ENCODE measurements at places on chromosomes 16 and 17.

DNA sequence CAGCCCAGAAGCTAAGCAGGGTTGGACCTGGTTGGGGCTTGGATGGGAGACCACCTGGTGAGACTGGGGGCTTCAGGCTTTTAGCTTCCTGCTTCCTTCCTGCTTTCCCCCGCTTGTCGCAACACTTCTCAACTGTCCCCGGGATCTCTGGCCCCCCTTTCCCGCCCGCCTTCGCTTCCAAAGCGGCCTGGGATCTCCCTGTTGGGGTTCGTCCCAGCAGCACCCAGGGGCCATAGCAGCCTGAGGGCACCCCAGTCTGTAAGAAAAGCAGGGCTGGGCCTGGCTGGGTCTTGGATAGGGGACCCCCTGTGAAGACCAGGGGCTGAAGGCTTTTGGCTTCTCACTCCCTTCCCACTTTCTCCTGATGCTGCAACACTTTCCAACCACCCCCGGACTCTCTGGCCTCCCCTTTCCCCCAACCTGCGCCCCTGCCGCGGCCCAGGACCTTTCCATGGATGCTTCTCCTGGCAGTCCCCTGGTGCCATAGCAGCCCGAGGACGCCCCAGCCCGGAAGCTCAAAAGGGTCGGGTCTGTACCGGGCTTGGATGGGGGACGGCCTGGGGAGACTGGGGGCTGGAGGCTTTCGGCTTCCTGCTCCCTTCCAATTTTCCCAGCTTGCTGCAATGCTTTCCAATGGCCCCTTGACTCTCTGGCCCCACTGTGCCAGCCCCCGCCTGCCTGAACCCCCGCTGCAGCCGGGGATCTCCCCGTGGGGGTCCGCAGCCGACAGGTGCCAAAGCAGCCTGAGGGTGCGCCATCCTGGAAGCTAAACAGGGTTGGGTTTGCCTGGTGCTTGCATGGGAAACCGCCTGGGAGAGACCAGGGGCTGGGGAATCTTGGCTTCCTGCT lies 2276.2 kb downstream of the TP53TG3F start:
- H3K27ac ChIP-seq: no peak overlapping the region
- H3K27me3 ChIP-seq: no peaks in the 10 kb centered on the region
- H3K36me3 ChIP-seq: no peaks in the 10 kb centered on the region
- no peak for DNase-seq

DNA sequence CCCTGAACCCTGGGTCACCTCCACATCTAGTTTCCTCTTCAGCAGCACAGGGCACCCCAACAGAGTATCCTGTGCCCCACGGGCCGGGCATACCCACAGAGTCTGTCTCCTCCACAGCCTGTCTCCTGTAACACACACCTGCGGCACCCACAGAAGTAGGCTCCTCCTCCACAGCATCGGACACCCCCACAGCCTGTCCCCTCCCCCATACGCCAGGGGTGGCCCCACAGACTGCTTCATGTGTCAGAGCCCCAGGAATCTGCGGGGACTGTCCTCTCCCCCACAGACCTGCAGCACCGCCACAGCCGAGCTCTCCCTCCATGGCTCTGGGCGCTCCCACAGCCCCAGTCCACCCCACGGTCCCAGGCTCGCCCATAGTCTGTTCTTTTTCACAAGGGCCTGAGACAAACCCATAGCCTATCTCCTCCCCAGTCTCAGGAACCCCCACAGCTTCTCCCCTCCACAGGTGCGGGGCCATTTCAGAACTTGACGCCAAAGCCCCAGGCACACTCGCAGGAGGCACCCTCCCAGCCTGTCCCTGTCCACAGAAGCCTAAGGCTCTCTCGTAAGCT lies 1.4 kb downstream of the KIAA0753 start:
- H3K36me3 ChIP-seq: peaks cover 21% of the 10 kb centered on the region
- H3K4me3 ChIP-seq: peak overlapping the region; percentile 92
- H3K4me1 ChIP-seq: peaks cover 50% of the 10 kb centered on the region
- no peaks in the 10 kb centered on the region for H3K27me3 ChIP-seq

DNA sequence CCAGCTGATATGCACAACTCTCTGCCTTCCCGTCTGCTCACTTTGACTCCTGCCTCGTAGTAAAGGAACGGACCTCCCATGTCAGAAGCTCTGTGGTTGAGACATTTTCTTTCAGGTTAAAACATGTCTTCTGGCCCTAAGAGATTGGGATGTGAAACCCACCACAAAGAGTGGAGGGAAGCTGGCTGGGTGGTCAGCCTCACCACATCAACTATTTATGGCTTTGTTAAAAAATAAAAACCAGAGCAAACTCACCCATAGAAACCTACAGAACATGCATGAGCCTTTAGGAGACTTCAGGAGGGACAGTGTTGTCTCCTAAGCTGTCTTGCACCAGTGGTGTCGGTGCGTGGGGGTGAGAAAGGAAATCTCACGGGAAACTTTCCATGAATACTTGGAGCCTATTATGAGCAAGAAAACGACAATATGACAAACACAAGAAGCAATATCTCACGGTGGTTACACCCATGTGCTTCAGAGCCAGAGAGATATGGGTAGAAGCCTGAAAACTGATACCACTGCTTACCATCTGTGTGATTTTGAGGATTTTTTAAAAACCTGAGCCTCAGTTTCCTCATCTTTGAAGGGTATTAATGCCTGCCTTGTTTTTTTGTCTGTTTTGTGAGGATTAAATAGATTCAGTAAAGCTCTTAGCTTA lies 61.7 kb upstream of the XYLT1 start:
- H3K27ac ChIP-seq: no peak overlapping the region
- no peaks in the 10 kb centered on the region for H3K4me1 ChIP-seq
- DNase-seq: no peak
- peaks cover 21% of the 10 kb centered on the region for H3K27me3 ChIP-seq

DNA sequence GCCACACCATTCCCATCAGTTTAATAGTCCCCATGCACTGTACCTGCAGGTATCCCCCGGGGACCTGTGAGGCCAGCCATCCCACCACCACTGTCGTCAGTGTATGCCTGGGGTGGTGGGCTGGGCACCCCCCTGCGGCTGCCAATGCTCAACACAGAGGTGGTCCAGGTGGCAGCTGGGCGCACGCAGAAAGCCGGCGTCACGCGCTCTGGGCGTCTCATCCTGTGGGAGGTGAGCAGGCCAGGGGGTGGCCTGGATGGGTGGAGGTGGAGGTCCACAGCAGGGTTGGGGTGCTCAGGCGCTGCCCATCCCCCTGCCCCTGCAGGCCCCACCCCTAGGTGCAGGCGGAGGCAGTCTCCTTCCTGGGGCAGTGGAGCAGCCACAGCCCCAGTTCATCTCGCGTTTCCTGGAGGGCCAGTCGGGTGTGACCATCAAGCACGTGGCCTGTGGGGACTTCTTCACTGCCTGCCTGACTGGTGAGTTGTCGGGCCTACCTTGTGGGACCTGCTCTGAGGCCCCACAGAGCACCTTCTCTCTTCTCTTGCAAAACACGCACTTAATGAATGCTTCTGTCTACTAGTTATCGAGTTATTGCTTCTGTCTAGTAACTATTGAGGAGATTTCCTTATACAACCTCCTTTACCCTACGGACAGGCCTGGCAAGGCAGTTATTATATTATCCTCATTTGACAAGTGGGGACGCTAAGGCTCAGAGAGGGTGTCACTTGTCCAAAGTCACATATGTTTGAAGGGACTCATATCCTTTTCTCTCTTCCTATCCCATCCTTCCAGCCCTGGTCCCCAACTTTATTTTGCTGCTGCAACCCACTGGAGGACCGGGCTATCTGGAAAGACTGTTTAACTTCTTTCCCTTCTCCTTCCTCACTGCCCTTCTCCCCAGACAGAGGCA lies 5.8 kb upstream of the TRAF4 start:
- H3K27ac ChIP-seq: peak overlapping the region; percentile 68
- no peak overlapping the region for H3K4me3 ChIP-seq
- H3K4me1 ChIP-seq: peaks cover 27% of the 10 kb centered on the region

- H3K27me3 ChIP-seq: peaks cover 24% of the 10 kb centered on the region
- H3K4me3 ChIP-seq: peak overlapping the region; percentile 29
- no peak overlapping the region for H3K27ac ChIP-seq
- H3K36me3 ChIP-seq: no peaks in the 10 kb centered on the region
Measured at GRCh38 chr16:67301080-67301782, 21.9 kb downstream of the PLEKHG4 start.

GRCh38 chr16:51538707-51539498 lies 387.8 kb upstream of the SALL1 start:
- H3K4me1 ChIP-seq: peaks cover 100% of the 10 kb centered on the region
- peak overlapping the region; percentile 94 for H3K27ac ChIP-seq
- H3K36me3 ChIP-seq: no peaks in the 10 kb centered on the region

DNA sequence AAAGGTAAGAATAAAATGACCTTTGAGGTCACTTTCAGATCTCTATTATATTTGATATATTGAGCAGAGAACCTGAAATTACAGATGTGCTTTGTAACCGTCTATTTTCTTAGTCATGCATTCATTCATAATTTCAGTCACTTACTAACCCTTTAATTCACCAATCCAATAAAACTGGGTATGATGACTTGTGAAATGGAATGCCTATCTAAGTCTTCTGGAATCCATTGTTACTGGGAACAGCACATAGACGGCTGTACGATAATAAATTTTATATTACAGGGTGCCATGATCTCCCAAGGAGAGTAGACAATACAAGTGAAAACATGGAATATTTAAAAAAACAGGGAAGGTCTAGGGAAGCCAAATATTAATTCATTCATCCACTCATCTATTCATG lies 22.9 kb downstream of the CDH11 start:
- no peaks in the 10 kb centered on the region for H3K27me3 ChIP-seq
- DNase-seq: no peak
- peaks cover 18% of the 10 kb centered on the region for H3K4me1 ChIP-seq
- no peak overlapping the region for H3K4me3 ChIP-seq

GRCh38 chr17:68033636-68034451 lies 1.7 kb upstream of the KPNA2 start:
- H3K27me3 ChIP-seq: peaks cover 8% of the 10 kb centered on the region
- DNase-seq: no peak
- H3K4me3 ChIP-seq: peak overlapping the region; percentile 48
- no peak overlapping the region for H3K27ac ChIP-seq

DNA sequence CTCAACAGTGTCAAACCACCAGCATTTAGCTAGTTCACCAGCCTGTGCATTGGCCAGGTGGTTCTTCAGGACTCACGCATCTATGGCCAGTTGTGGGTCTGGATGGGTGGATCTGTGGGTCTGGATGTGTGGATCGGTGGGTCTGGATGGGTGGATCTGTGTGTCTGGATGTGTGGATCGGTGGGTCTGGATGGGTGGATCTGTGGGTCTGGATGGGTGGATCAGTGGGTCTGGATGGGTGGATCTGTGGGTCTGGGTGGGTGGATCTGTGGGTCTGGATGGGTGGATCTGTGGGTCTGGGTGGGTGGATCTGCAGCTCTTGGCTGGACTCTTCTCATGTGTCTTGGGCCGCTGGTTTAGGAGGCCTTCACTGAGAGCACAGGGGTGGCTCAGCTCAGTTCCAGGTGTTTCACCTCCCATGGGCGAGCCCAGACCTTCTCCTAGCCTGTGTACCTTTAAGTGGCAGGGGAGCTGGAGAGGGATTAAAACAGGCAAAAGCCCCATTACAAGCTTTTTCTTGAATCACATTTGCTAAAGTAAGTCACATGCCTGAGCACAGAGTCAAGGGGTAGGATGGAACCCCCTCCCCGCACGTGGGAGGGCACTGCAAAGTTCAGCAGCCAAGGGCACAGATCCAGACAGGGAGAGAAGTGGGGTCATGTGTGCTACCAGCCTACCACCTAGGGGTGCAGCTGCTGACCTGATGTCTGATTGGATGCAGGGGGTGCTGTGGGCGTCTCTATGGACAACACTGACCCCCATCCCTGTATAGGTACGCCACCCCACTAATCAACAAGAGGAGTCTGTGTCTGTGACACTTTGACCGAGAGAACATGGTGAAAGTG lies 3.4 kb upstream of the NUBP1 start:
- peak overlapping the region; percentile 14 for H3K4me3 ChIP-seq
- H3K36me3 ChIP-seq: no peaks in the 10 kb centered on the region
- DNase-seq: no peak
- H3K27ac ChIP-seq: peak overlapping the region; percentile 95
- peaks cover 9% of the 10 kb centered on the region for H3K27me3 ChIP-seq

GRCh38 chr16:87295259-87295658 lies 21.9 kb downstream of the C16orf95 start:
- DNase-seq: no peak
- H3K27me3 ChIP-seq: peaks cover 4% of the 10 kb centered on the region
- peaks cover 22% of the 10 kb centered on the region for H3K4me1 ChIP-seq
- no peak overlapping the region for H3K4me3 ChIP-seq
- peaks cover 35% of the 10 kb centered on the region for H3K36me3 ChIP-seq
- H3K27ac ChIP-seq: no peak overlapping the region

DNA sequence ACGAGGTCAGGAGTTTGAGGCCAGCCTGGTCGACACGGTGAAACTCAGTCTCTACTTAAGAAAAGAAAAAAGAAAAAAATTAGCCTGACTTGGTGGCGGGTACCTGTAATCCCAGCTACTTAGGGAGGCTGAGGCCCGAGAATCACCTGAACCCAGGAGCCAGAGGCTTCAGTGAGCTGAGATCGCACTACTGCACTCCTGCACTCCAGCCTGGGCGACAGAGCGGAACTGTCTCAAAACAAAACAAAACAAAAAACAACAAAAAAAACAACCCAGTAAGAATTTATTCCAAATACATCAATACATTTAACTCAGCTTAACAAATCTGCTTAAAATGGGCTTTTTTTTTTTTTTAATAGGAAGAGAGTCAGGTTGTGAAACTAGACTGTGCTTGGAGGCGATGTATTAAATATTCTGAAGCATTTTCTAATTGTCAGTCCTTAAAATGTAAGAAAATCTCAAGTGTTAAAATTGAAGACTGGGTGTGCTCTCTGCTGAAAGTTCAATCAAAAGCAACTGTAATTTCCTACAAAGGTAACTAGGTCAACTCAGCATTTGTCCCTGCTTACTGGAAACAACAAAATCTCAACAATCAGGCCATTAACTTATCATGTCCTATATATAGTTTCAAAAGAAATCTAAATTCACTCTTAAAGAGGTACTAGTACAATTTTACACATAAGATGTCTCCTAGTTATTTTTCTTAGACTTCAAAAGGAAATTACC lies 23.2 kb downstream of the KANSL1 start:
- H3K36me3 ChIP-seq: peaks cover 67% of the 10 kb centered on the region
- H3K4me3 ChIP-seq: no peak overlapping the region
- DNase-seq: no peak
- no peaks in the 10 kb centered on the region for H3K27me3 ChIP-seq
- peaks cover 44% of the 10 kb centered on the region for H3K4me1 ChIP-seq
- H3K27ac ChIP-seq: peak overlapping the region; percentile 85

DNA sequence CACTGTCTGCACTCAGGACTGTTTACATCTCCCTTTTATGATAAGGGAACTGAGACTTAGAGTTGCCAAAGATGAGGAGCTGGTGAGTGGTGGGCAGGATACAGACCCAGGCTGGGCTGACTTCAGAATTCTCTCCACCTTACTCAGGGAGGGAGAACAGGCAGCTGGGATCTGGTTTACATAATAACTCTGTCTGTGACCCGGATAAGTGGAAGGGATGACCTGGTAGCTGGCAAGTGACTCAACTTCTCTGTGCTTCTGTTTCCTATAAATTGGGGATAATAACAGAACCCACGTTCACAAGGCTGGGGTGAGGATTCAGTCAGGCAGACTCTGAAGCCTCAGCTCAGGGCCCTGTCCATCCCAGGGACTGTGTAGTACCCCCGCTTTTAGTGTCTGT lies 2.6 kb downstream of the SNX20 start:
- H3K4me1 ChIP-seq: peaks cover under 1% of the 10 kb centered on the region
- no peak overlapping the region for H3K27ac ChIP-seq
- peaks cover 4% of the 10 kb centered on the region for H3K36me3 ChIP-seq
- DNase-seq: no peak
- peaks cover 5% of the 10 kb centered on the region for H3K27me3 ChIP-seq
- H3K4me3 ChIP-seq: no peak overlapping the region

- no peak overlapping the region for H3K4me3 ChIP-seq
- H3K27ac ChIP-seq: no peak overlapping the region
- H3K4me1 ChIP-seq: peaks cover 18% of the 10 kb centered on the region
- DNase-seq: no peak
- H3K27me3 ChIP-seq: peaks cover 5% of the 10 kb centered on the region
Measured at GRCh38 chr17:27628376-27628775, 2.6 kb upstream of the LGALS9 start.
